Central memory CD8-positive, alpha-beta T cell (primary cell): ENCODE measurements at places on chromosomes 2 and 18.

- DNase-seq: no peak
Observed at GRCh38 chr2:193703411-193703810, 1508.7 kb upstream of the TMEFF2 start.

GRCh38 chr2:90076311-90076710, 1384.8 kb downstream of the RPIA start:
- no peak for DNase-seq

- DNase-seq: peak; percentile 60
Observed at GRCh38 chr2:178450524-178450773, 526 bp downstream of the PRKRA start.

DNA sequence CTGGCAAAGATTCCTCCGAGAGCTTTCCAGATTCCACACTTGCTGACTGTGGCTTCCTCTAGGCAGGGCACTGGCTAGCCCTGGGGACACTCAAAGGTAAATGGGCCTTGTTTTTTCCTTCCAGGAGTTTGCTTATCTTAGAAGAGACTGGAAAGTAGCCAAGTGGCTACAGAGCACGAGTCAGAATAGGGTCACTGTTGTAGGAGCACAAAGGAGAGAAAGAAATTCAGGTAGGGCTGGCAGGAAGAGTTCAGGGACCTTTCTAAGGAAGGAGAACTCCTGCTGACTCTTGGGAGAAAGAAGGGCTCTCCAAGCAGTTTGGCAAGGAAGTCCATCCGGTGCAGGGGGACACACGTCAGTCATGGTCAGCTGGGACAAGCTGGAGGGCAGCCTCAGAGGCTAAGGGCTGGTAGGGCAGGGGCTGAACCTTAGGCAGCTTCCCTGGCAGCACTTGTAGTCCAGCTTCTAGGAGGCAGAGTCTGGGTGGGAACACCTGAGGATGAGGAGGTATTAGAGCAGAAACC, 39.5 kb downstream of the NIFK start:
- no peak for DNase-seq

DNA sequence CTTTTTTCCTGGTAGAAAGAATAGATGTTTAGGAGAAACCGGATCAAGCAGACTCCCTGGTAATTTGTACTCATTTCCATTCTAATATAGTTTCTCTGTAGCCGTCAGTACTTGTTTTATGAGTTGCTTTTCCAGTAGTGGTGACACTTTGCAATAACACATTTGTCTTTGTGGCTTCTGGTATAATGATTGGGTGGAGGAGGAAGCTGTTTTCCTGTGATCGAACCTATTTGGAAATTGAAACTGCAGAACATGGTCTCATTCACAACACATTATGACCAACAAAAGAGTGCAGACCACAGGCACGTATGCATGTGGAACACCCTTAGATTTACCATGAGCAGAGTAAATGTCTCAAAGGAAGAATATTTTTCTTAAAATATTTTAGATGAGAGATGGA, 7.6 kb upstream of the SERPINB12 start:
- DNase-seq: no peak

- no peak for DNase-seq
Observed at GRCh38 chr2:149538138-149538833, 49.3 kb downstream of the MMADHC start.

DNA sequence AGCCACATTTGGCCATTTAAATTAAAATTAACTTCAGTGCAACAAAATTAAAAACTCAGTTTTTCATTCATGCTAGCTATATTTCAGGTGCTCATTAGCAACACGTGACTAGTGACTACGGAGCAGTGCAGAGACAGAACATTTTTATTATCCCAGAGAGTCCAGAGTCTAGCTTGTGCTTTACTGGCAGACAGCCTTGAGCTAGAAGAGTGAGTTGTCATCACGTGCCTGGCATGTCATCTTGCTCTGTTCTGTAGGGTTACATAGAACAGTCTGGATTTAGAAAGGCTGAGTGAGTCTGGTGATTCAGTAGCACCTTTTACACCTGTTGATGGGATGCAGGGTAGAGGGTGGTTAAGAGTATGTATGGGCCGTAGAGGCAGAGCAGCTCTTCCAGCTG, 136.9 kb upstream of the IL1R2 start:
- no peak for DNase-seq

DNA sequence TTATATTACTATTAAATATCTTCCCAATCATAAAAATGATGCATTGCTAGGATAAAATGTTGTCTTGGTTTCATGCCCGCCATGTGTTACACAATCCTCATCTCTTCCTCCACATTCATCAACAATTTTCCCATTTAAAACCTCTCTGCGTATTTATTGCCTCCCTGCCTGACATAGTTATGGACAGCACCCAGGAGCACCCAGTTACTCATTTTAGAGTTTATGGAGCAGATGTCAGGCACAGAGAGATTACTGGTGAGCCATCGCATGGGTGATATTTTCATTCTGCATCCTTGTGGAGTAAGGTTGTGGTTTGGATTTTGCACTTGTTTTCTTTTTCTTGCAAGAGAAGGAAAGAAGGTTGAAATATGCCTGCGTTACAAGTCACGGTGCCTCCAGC, 116.7 kb upstream of the NPAS2 start:
- DNase-seq: no peak

- DNase-seq: no peak
Observed at GRCh38 chr2:160229591-160229990, 29.5 kb upstream of the ITGB6 start.

DNA sequence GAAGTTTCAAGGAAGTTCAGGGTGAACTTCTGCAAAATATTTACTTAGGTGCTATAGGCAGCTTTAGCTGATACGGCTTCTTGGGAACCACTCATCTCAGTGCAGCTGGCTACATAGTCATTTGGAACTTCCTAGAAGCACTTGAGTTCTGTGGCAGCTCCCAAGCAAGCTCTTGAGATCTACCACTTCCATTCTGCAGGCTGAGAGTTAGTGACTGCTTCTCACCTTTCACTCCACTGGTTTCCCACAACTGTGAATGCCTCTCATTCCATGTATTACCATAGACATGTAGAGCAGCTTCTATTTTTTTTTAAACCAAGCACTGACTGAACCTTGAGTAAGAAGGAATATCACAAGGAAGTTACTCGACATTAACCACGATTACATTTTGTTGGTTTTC, 994.1 kb upstream of the ACVR2A start:
- no peak for DNase-seq

- DNase-seq: no peak
Observed at GRCh38 chr2:64748147-64748546, 94.4 kb upstream of the SERTAD2 start.

DNA sequence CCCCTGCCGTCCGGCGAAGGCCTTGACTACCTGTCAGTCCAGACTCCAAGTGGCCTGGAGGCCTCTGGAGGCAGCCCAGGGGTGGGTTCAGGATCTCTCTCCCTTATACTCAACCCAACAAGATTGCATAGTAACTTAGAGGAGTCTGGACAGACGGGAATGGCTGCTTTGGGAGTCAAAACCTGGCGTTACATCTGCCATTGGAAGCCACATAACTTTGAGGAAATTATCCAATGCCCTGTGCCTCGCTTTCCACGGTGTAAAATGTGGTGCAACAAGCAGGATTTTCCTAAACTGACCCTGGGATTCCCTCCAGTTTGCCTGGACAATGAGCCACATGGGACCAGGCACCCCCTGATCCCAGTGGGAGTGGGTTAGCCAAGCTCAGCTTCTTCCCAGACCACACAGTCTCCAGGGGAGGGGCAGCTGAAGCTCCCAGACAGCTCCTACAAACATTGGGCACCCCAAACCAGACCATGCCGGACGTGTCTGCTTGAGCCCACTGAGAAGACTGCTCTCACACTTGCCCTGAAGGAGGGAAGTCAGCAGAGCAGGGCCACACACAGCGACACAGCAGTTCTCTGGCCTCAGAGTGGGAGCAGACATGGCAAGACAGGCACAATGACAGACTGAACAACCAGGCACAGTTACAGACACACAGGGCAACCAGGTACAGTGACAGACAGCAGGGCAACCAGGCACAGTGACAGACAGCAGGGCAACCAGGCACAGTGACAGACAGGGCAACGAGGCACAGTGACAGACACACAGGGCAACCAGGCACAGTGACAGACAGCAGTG, 65.6 kb upstream of the RAB6C start:
- DNase-seq: no peak
